NCI-H774 (cell line): ENCODE measurements at places on chromosomes 1 and 21.
A peak's percentile ranks its signal among the peaks of the same experiment; 100 is the strongest.

DNA sequence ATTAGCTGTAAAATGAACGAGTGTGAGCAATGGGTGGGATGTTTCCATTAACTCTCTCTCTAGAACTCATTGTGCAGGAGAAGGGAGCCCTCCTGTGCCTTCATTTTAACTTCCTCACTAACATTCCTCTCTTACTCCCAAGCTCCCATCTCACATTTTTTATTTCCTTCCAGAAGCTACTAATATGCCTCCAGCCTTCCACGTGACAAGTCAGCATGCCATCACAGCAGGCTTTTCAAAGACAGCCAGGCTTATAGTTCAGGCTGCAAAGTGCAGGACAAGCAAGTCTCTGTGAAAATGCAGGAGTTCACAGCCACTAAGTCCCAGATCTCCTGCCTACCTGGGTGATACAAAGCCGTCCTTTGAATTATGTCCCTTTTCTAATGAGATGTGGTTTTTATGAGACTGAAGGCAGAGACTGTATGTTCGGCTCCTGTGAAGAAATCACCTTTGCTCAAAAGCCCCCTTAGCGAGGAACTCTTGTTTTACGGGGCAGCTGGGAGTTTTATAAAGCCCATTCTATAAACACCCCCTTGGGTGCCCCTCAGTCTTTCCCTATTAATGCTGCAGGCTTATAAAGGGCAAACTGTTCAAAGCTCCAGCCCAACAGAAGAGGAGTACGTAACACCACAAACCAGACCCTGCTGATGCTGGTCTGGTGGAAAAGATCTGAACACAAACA is 14.8 kb upstream of the ANGPTL7 start:
- DNase-seq, result no peak

DNA sequence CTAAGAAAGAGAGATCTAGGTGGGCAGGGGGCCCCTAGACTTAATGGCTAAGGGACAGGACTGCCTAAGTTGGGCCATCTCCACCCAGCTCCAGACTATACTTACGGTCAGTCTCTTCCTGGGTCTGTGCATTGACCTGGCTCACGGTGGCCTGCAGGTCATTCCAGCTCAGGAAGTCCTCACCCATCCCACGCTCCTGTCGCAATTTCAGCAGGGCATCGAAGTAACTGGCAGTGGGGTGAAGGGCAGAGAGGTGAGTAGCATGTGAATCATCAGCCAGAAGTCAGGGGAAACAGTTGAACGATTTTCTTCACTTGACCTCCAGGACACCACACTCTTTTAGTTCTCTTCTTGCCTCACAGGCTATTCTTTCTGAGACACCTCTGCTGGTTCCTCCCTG is 20.5 kb downstream of the IQGAP3 start:
- no peak for DNase-seq

GRCh38 chr1:172883844-172884243 is 166.9 kb downstream of the TNFSF18 start:
- DNase-seq, result no peak

DNA sequence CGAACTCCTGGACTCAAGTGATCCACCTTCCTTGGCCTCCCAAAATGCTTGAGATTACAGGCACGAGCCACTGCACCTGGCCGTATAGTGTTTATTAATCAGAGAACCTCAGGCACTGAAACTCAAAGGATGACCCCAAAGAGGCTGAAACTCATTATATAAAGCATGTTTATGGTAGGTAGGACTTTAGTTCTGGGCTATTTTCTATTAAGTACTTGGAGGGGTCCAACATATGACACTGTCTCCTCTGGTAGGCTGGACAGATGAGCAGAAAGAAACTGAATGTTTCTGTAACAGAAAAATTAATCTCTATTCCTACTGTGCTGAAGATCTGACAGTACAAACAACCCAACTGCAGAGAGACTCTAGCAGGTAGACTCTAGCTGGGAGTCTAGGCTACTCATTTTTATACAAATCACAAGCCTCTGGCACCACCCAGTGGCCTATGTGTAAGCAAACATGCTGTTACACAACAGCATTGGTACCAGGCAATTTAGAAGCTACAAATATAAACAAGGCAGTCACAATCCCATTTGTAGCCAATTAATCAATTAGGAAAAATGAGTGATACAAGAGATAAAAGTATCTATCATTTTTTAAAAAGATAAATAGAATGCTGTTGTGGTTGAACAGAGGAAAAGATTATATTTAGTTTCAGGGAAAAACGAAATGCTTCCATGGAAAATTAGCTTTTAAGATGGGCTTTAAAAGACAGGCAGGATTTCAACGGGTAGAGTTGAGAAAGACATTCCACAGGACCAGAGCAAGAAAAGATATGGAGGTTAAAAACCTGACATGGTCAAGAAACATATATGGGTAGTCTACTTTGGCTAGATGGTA is 10.4 kb downstream of the DCAF8 start:
- DNase-seq, result peak; percentile 35
